Motor neuron (in vitro differentiated cells): ENCODE measurements at places on chromosomes 4 and X. TPM values are rescaled to one million over a fixed set of nuclear protein-coding genes. Genes with fewer than 3 reads are reported as not detected.

TRMT2B gene
- total RNA-seq, result 5.6 and 5.7 TPM in 2 replicates

ASB9 gene
- not detected in 2 replicates for total RNA-seq

- peak; percentile 53 for ATAC-seq
Observed at GRCh38 chr4:140095694-140096482, 58.1 kb downstream of the MAML3 start.

DNA sequence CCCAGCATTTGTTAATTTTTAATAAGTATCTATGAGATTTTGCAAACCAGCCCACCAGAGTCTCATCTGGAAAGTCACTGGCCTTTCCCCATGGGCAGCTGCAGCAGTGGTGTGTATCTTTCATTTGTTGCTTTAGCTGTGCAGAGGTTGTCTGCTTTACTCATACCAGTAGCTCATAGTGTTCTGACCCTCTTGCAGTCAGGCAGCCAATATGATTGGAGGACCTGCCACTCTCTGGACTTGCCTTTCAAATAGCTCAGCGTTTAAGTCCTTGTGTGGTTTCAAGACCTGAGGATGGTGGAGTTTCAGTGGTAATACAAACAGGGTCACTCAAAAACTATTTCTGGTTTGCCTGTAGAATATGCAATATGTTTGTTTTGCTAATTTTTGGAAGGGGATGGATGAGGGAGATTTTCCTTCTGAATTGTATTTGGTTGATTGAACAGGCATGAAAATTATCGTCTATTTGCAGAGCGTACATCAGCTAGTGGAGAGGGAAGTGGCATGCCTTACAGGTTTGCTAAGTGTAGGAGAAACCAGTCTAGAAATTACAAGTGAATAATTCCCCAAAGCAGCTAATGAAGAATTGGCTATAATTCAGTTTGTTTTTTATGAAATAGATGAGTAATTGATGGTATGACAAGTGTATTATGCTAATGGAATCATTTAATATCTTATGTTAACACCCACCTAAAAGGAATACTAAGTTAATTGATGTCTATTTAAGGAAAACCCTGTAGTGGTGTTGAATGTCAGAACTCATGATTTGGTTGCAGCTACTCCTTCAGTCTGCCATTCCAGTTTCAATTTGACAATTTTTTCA is 8.9 kb downstream of the POLA1 start:
- ATAC-seq, result no peak

GRCh38 chrX:133859860-133860259 is 125.5 kb downstream of the GPC3 start:
- ATAC-seq, result no peak
